Fibroblast of gingiva (primary cell): ENCODE measurements at places on chromosomes 16 and 17.

DNA sequence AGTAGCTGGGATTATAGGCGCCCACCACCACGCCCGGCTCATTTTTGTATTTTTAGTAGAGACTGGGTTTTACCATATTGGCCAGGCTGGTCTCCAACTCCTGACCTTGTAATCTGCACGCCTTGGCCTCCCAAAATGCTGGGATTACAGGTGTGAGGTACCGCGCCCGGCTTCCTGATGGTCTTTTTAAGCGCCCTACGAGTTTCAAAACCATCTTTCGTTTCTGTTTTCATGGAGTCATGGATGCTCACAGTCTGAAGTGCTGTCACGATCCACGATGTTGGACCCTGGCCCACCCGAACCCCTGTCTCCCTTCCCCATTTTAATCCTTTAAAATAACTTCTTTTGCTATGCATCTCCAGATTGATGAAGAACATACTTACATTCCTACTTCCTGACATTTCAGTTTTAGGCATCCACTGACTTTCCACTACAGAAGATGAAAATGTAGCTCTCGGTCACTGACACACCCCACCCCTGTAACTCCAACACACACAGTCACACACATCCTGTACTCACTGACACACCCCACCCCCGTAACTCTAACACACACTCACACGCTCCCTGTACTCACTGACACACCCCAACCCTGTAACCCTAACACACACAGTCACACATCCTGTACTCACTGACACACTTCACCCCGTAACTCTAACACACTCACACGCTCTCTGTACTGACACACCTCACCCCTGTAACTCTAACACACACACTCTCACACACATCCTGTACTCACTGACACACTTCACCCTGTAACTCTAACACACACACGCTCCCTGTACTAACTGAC lies 22.6 kb upstream of the WDR45B start:
- no peak for DNase-seq

GRCh38 chr16:31489298-31489564 lies 6.3 kb downstream of the SLC5A2 start:
- no peak for DNase-seq

GRCh38 chr16:13957197-13958078 lies 37.5 kb downstream of the ERCC4 start:
- DNase-seq, result peak; percentile 97

- no peak for DNase-seq
Measured at GRCh38 chr17:77526259-77526711, 385.5 kb downstream of the SEC14L1 start.

- DNase-seq, result no peak
Measured at GRCh38 chr17:40671282-40671681, 6.3 kb upstream of the KRT222 start.

- no peak for DNase-seq
Measured at GRCh38 chr17:15247891-15248529, 17.1 kb downstream of the PMP22 start.

GRCh38 chr17:50076591-50077235 lies 18.4 kb upstream of the PDK2 start:
- no peak for DNase-seq

DNA sequence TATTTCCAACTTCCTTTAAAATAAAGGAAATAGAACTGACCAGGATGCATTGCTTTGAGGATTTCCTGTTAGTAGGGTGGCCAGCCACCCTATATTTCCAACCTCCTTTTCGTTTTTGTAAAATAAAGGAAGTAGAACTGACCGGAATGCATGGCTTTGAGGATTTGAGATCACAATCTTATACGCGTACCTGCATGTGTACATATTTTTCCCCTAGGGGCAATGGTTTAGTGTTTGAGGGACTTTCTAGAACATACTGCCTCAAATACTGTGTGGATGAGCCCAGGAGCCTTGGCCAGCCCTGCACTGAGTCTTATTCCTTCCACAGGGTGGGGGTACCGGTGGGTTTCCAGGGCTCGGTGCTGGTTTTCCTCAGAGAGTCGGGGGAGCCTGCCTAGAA lies 25.6 kb downstream of the MAPK8IP3 start:
- no peak for DNase-seq

GRCh38 chr16:71894229-71894920 lies 956 bp upstream of the IST1 start:
- peak; percentile 66 for DNase-seq

- no peak for DNase-seq
Measured at GRCh38 chr16:53843084-53843483, 139.1 kb downstream of the FTO start.

DNA sequence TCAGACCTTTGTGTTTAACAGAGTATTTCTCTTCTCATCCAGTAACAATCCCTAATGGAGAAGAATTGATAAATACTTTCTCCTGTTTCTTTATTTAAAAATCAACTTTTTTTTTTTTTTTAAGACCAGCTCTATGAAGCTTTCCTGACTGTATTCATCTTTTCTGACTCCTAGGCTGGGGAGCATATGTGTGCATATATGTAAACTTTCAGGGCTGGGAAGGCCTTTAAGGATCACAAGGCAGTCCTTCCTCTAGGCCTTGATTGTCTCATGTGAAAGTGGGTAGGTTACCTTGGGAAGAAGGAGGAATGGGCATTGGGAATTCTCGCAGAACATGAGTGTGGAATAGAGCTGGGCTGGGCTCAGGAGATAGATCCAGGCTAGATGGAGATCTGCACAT lies 292.9 kb upstream of the SALL1 start:
- DNase-seq, result no peak

- no peak for DNase-seq
Measured at GRCh38 chr16:23754594-23755483, at the start of gene CHP2. Gene CHP2, plus strand, starts transcription at chr16:23755026. Its CDS starts 24 bp downstream, at chr16:23755050.

GRCh38 chr17:43588121-43588520 lies 42.0 kb upstream of the ETV4 start:
- DNase-seq, result no peak

DNA sequence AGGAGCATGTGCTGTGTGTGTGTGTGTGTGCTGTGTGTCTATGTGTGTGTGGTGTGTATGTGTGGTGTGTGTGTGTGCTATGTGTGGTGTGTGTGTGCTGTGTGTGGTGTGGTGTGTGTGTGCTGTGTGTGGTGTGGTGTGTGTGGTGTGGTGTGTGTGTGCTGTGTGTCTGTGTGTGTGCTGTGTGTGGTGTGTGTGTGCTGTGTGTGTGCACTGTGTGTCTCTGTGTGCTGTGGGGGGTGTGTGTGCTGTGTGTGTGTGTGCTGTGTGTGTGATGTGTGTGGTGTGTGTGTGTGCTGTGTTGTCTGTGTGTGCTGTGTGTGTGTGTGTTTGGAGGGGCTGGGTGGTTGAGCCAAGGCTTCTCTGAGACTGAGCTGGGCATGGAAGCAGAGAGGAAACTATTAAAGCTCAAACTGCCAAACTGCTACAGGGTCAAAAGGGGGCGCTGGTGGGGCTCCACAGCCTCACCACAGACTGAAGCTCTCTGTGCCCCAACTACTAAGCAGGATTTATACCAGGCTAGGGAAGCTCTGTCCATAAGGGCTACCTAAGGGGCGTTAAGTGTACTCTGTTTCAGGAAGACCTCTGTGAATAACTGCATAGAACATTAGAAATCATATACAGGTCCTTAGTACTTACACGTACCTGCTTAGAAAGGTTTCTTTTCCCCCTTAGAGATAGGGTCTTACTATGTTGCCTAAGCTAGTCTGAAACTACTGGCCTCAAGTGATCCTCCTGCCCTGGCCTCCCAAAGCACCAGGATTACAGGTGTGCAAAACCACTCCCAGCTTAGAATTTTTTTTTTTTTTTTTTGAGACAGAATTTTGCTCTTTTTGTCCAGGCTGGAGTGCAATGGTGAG lies 27.8 kb upstream of the GHDC start:
- peak; percentile 48 for DNase-seq

DNA sequence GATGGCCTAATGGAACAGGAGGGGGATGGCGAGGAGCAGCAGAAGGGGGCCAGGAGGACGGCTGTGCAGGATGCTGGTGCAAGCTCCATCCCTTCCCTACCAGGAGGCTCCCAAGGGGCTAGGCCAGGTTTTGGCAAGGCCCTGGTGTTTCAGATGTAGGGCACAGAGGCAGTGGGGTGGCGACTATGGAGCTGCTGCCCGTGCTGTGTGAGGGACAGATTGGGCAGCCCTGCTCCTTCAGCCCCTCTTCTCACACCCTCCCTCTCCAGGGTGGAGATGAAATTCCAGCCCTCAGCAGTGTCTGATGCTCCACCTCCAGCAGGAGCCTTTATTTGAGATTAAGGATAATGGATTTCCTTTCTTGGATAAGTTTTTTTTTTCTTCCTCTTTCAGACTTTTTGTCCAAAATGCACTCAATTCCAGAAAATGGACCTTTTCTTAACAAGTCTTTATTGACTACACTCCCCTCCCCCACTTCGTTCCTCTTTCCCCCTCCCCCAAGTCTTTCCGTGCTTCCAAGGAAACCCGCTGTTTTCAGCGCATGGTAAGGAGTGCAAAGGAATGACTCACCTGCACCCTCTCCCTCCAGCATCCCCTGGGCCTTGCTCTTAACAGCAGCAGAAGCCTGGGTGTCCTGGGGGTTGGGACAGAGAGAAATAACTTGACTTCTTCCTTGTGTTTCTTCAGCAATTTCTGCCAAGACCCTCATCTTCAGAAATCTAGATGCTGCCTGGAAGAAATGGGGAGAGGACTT lies 95.2 kb downstream of the CCDC182 start:
- DNase-seq, result no peak

DNA sequence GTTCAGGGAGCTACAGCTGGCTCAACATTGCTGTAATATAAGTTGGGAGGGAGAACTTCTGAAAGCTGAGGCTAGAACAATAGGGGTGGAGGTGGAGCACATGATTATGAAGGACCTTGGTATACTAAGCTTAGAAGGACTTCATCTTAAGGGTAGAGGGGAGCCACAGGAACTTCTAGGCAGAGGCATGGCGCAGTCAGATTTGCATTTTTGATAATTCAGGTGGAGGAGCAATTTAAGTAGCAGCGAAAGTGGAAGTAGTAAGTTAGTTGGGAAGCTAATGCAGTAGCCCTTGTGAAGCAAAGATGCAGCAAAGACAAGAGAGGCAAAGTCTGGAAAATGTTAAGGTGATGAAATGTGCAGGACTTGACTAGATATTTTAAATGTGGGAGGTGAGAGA lies 144.1 kb downstream of the SPECC1 start:
- no peak for DNase-seq

- DNase-seq, result no peak
Measured at GRCh38 chr17:74739227-74739831, 2.3 kb downstream of the RAB37 start.

DNA sequence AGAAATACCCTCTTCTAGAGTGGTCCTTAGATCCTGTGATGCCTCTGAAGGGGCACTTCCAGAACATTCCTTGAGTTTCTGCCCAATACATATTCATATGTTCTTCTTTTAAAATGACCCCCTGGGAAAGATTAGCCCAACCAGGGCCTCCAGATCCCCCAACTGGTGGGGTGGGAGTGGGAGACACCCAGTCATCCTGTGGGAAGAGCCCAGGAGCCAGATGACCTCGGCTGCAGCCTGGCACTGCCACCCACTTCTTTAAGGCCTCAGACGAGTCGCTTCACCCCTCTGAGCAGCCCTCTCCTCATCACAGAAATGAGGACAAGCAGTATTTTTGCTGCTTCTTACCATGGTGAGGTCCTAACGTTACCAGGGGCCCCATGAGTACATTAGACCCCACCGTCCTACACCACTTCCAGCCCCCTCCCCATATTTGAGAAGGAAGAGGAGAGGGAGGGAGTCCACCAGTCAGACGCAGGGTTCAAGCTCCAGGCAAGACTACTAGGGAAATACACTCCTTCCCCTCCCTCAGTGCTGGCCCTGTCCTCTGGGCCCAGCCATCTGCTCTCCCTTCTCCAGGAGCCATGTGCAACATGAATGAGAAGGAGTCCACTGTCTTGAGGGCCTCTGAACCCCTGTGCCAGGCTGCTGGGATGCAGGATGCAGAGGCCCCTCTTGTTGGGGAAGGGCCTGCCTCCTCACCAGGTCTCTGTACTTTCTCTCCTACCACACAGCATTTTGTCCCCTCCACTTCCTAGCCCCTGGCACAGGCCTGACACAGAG lies 11.8 kb downstream of the MPO start:
- no peak for DNase-seq

DNA sequence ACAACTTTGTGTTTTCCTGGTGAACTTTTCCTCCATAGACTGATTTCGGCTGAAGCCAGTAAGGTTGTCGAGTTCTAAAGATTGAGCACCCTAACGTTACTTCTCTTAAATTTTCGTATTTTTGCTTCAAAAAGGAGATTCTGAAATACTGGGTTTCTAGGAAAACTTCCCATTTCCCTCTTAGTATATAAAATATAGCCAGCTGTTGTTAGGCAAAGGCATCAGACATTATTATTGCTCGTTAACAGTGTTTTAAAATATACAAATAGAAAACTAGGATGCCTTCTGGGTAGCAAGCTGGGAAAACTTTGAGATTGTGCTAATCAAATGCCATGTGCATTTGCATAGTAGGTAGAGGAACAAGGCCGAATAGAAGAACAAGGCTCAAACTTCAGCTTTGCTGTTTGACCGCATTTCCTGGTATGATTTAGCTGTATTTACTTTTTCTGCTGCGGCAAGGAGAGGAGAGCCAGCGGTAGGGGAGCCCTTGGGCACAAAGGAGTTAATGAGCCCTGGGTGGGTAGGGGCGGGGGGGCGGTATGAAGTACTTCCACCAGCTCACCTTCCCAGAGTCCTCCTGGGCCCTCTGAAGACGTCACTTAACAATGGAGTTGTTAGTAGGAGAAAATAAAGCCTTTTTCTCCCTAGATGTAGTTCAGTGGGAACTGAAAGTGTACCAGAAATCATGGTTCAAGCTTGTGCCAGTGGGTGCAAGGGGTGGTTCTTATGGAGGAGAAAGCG lies 151.9 kb downstream of the MSI2 start:
- no peak for DNase-seq

- DNase-seq, result peak; percentile 75
Measured at GRCh38 chr17:15414532-15415306, 52.7 kb downstream of the CDRT4 start.

GRCh38 chr16:57127037-57127763 lies 34.8 kb downstream of the CPNE2 start:
- DNase-seq, result no peak

- DNase-seq, result no peak
Measured at GRCh38 chr17:2716649-2717048, 5.1 kb upstream of the CLUH start.

GRCh38 chr17:36149296-36149820 lies 27.1 kb downstream of the TBC1D3B start:
- peak; percentile 57 for DNase-seq

- DNase-seq, result no peak
Measured at GRCh38 chr17:78473951-78474613, 95.6 kb downstream of the PGS1 start.

GRCh38 chr16:1871974-1872635 lies at the start of gene MEIOB:
Gene MEIOB, minus strand, starts transcription at chr16:1872164. Its CDS starts 3,989 bp downstream, at chr16:1868175.
- no peak for DNase-seq

GRCh38 chr17:32275060-32276042 lies 9.7 kb downstream of the RHBDL3 start:
- DNase-seq, result peak; percentile 68

DNA sequence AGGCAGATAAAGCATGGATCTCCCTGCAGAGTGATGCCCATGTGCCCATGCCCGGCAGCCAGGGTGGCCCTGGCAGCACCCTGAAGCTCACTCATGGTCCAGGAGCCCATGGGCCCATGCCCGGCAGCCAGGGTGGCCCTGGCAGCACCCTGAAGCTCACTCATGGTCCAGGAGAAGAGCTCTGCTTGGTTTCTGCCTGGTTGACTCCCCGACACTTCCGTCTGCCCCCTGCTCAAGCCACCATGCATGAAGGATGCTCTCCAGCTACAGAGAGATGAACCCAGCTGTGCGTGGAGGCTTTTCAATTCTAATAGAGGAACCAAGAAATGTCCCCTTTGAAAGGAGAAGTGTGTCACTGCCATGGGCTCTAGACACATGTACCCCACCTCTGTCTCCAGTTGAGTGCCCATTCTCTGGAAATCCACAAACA lies 8.7 kb downstream of the CCL17 start:
- DNase-seq, result no peak
